Left renal cortex interstitium (tissue), 4 donors: ENCODE measurements at places on chromosomes 2 and 18.

DNA sequence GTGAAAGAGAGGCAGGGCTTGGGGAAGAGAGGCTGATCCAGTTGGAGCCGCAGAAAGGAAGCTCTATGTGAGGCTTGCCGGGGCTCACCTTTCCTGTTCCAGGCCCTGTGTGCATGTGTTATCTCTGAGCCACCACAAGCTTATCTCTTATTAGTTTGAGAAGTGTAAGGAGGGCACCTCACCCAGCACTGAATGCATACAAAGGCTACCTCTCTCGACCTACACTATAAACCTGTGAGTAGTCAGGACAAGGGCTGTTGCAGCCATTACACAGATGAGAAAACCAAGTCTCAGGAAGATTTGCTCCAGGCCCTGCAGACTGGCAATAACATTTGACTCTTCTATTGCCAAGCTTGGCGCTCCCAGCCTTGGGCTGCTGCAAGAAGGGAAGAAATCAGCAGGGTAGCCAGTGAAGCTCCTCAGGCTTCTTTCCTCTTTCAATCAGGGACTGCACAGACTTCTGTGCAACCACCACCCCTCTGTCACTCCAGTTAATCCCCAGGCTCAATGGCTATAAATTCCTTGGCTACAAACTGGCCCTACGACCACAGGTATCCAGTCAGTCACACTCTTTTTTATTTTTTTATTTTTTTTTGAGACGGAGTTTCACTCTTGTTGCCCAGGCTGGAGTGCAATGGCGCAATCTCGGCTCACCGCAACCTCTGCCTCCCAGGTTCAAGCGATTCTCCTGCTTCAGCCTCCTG, 73.8 kb downstream of the CLHC1 start:
- DNase-seq, result no peak

GRCh38 chr2:69789772-69790600, 39.5 kb upstream of the GMCL1 start:
- no peak for DNase-seq

- no peak for DNase-seq
These were observed 2.9 kb downstream of the MXD1 start for GRCh38 chr2:69917852-69918251.

GRCh38 chr2:239636808-239637207, 236.0 kb upstream of the HDAC4 start:
- DNase-seq, result no peak

GRCh38 chr2:210009896-210010295, 7.5 kb downstream of the RPE start:
- no peak for DNase-seq

DNA sequence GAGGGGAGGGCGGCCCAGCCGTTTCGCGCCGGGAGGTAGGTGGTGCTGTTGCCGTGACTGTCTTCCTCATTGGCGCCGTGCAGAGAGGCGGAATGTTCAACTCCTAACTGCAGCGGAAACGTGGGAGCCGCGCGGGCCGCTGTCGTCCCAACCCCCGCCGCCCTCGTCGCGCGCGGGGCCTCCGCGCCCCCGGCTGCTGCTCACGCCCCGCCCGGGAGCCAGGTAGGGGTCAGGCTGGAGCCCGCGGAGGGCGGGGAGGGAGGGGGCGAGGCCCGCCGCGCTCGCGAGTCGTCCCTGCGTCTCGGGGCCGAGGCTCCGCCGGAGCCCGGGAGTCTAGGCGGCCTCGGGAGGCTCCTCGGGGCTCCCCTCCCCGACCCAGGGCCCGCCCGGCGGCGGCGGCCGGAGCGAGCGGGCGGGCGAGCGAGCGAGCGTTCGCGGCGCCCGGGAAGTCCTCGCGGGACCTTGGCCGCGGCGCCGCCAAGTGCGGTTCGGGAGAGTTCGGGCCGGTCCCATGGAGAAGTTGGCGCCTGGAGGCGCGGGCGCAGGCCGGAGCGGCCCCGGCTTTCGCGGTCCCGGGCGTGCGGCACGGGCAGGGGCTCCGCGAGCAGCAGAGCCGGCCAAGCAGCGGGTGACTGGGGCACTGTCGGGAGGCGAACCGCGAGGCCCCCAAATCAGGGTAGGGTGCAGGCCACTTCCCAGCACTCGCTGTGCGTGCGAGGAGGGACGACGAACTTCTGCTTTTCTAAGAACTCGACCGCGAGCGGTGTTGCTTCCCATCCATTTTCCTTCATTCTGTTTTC, at the start of gene MAP3K20:
Gene MAP3K20, plus strand, starts transcription at position 66 of the 800 bp plus-strand sequence. CDS start 15,186 bp downstream, outside the sequence.
- peak; percentile 51 for DNase-seq

DNA sequence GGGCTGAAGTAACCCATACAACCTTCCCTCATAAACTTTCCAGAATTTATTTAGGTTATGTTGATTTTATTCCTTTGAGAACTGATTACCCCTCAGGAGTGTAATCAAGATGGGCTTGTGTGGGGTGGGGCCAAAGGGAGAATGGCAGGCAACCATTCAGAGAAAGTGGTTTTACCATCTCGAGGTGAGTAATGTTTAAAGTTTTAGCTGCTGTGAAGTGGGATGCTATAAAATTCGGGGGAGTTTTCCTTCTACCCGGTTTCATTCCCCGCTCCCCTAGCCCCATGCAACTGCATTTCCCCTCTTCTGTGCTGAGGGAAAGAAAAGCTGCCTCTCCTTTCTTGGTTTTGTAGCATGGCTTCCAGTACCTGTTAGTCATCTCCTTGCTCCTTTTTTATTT, 34.7 kb downstream of the MAP4K4 start:
- no peak for DNase-seq

- no peak for DNase-seq
These were observed 22.3 kb downstream of the DOK1 start for GRCh38 chr2:74576863-74577229.

DNA sequence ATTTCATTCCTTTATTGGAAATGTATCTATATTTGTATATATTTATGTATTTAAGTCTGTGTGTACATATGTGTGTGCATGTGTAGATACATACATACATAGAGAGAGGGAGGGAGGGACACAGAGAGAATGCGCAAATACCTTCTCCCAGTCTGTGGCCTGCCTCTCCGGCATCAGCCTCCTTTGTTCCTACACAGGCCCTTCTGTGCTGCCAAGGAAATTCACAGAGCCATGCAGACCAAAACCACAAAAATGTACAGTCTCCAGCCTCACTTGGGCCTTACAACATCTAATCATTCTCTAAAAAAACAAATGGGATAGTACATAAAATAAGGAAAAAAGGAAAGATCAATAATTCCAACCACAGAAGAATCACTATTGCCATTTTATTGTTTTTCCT, 8.8 kb upstream of the CRACDL start:
- DNase-seq, result no peak

DNA sequence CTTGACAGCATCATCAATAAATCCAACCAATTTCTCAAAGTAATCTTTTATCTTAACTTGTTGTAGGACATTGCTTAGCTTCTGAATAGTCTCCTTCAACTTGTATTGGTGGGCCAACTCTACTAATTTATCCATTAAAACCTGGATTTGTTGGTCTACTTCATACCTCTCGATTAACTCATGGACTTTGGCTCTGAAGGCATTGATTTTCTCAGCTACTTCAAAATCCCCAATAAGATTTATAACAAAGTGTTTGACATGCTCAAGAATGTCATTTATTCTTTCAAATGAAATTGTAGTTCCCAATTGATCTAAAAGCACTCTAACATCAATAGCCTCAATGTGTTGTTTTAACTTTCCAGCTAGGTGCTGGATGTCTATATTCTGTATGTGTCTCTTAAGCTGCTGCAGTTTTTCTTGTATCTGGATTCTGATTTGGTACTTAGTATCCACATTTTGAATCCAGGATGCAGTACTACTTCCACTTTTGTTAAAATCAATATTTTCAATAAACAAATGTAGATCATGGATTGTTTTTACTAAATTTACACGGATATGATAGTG, 34.1 kb downstream of the APOB start:
- no peak for DNase-seq

DNA sequence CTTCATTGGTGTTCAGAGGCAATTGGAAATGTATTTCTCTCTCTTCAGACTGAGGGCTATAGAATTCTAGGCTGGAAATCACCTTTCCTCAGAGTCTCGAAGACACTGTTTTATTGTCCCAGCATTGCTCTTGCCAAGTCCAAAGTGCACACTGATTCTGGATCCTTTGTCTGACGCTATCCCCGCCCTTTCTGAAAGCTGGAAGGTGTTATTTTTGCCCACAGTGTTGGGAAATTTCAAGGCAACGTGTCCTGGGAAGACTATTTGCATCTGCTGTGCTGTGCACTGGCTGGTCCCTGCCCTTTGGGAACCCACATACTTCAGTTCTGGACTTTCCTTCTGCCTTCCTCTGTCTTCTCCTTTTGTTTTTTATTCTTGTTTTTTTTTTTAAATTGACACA, 190.8 kb downstream of the SH3BP4 start:
- no peak for DNase-seq

- no peak for DNase-seq
These were observed 112.5 kb downstream of the TFCP2L1 start for GRCh38 chr2:121172456-121172855.

- DNase-seq, result no peak
These were observed 1.2 kb downstream of the BCL11A start for GRCh38 chr2:60552078-60552850.

DNA sequence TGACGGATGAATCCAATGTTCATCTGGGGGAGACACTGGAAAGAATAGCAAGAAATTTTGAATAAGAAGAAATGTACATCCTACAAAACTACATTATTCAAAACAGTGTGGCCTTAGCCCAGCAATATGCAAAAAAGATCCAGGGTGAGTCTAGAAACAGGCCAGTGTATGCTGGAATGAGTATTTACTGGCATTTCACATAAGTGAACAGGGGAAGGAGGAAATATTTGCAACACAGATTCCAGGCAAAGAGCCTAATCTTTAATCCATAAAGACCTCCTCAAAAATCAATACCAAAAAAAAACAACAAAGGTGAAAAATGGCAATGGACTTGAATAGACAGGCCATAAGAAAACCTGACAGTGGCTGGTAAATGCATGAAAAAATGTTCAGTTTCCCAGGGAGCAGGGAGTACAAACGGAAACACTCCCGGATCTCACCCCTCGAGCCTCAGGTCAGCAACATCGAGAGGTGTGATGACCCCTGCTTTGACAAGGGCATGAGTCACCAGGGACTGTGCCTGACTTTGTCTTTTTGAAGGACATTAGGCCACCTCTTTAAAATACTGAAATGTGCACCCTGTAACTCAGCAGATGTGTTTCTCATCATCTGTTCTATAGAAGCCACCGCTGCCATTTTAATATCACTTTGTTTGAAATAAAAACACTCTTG, 12.7 kb upstream of the GPC1 start:
- DNase-seq, result no peak

DNA sequence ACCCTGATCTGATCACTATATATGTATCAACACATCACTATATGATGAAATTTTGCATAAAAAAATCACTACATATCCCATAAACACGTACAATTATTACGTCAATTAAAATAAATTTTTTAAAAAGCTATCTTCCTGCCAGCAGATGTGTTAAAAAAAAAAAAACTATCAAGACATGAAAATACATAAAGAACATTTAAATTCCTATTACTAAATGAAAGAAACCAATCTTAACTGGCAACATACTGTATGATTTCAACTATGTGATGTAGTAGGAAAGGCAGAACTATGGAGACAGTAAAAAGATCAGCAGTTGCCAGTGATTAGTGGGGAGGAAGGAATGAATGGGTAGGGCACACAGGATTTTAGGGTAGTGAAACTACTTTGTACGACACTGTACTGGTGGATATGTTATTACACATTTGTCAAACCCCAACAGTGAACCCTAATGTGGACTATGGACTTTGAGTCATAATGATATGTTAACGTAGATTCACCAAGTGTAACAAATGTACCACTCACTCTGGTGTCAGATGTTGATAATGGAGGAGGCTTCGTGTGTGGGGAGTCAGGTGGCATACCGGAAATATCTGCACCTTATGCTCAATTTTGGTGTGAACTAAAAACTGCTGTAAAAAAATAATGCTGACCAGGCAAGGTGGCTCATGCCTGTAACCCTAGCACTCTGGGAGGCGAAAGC, 27.4 kb downstream of the USP34 start:
- DNase-seq, result no peak

DNA sequence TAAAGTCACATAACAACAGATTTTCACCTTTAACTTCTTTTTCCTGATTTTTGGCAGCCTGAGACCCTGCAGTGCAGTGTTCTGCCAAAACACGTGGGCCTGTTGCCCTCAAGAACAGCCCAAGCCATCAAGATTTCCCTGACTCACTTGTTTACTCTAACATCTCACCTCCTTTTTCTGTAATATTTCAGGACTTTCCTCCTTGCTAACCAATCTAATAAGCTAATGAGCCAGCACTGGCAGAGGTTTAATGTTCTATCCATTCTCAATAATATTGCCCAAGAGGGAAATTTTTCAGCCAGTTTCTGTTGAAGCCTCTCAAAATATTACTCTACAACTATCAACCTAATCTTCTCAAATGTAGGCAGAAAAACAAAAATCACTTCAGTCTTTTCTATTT, 635.2 kb downstream of the DPP10 start:
- DNase-seq, result no peak

- no peak for DNase-seq
These were observed 41.6 kb downstream of the FBXO48 start for GRCh38 chr2:68425503-68425902.

DNA sequence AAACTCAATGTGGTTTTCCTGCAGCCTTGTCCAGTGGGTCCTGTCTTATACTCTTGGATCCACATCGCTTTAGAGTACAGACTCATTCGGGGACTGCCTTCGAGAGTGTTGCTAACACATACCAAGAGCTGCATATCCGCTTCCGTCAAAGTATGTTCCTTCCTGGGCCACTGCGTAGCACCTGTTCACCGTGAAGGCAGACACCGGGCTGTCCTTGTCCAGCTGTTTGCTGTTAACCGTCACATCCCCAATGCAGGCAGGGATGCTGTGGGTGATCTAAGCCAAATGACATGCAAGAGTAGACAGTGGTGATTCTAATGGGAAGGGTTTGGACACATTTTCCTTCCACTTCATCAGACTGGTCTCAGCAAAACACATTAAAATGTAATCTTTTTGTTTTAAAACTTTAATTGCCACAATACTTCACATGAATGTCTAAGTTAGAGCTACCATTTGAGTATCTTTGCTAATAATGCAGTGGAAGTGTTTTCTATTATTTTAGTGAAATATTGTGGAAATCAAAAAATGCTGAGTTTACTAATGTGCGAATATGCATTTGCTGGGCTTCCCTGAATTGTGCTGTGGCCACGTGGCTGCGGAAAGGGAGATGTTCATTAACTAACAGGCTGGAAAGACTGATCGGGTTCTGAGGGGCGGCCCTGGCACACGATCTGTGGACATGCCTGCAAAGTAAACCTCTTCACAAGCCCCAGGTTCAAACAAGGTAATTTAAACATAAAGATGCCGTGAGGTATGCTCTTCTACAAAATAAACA, 169.1 kb downstream of the LAMA1 start:
- no peak for DNase-seq
